SK-N-MC (cell line): ENCODE measurements at places on chromosomes 5 and 9.

DNA sequence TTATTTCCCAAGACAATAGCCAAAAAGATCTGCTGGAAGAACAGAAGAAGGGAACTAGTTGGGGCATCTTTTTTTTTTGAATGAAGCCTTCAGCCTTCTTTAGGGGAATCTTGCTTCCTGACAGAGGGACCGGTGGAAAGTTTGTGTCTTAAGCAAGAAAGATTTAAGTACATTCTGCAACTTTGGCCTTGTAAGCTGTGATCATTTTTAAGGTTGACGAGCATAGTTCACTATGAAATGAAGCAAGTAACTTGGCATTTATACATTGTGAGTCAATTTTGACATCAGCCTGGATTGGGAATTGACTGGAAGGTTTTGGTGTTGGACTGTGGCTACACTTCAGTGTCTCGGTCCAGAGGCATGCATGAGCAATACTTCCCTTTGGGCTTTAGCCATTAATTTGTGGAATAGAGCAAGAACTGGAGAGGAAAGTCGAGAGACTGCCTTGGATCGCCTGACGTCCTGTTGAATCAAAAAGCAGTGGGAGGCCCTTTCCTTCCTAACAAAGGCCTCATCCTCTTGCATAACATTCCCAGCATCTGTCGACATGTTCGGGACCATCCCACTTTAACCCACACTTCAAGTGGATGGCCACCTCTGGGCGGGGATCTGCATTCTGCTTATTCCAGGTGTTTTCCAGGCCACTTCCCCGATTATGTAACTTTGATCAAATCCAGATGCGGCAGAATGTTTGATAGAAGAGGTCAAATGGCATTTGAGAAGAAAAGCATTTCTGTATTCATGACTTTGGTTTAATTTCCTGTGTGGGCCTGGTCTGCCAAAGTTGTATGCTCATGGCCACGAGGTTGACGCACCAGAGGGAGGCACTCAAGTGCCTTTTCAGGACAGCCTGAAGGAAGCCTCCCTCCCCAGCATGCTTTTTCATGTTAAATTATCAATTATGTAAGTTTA is 12.5 kb downstream of the ABL1 start:
- peak; percentile 75 for DNase-seq

- no peak for DNase-seq
These were observed 116.4 kb downstream of the TTLL11 start for GRCh38 chr9:121976751-121977150.

DNA sequence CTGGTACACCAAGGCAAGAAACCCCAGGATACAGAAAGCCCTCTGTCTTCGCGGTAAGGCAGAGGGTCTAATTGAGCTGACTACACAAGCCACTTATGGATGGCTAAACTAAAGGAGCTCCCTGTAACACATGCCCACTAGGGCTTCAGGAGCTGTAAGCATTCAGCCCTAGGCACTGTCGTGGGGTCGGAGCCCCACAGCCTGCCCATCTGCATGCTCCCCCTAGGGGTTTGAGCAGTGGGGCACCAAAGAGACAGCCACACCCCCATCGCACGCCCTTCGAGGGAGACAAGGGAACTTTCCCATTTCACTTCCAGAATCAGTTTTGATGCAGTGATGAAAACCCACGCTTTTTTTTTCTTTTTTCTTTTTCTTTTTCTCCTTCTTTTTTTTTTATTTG is 11.0 kb upstream of the MTMR12 start:
- no peak for DNase-seq

GRCh38 chr9:106864373-106865143 is 1.6 kb downstream of the ZNF462 start:
- no peak for DNase-seq

- no peak for DNase-seq
These were observed 96.9 kb upstream of the FSTL4 start for GRCh38 chr5:133709209-133709725.

GRCh38 chr5:175738602-175739133 is 80.8 kb downstream of the HRH2 start:
- no peak for DNase-seq

DNA sequence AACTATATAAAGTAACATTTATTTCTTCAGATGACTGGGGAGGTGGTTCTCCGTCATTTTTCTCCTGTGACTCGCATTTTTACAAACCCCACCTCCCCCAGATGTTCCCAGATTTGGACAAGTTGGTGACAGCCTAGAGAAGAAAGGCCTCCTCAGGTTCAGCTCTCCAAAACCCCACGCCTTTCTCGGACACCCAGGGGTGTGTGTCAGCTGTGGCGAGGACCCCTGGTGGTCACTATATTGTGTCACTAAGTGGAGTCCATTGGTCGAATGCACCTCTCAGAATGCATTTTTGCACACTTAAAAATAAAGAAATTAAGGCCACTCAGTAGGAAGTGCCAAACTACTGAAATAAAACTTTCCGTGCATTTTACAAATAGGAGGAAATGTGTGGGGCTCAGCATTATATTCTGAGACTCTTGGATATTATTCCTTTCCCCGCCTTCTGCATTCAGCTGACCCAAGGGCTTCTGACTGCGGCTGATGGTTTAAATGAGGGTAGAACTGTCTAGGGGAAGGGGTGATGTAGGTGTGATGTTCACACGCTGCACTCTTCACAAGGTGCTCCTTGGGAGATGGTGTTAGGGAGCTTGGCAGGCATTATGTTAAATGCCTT is 47.6 kb downstream of the ACO1 start:
- no peak for DNase-seq

DNA sequence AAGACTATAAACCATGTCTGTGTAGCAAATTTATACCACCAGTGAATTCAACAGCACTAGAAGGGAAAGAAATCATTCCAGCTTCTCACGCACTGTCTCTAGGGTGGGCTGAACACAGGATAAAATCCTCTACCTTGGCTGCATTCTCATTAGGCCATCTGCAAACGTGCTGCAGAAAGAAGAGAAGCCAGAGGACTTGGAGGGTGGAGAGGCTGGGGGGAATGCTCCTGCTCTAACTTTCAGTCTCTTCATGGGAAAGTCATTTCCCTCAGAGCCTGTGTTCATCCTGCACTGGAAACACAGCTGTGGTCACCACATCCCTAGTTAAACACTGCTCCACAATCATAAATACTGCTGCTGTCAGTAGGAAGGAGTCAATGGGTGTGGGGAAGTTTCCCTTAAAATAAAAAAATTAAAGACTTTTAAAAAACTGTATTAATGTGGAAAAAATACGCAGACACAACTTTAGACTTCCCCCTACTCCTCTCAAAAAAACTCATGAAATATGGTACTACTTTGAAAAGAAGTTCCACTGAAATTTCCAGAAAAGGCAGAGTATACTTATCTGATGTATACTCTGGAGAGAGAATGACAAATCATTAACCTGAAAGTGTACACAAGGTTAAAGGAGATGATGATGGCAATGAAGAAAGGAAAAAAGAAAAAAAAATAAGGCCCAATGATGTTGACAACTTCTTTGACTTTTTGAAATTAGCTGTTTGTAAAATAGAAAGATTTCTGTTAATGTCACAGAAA is 46.8 kb downstream of the LHFPL2 start:
- DNase-seq: no peak

- DNase-seq: no peak
These were observed 174.9 kb upstream of the PAPPA start for GRCh38 chr9:115978659-115979096.
